Progenitor cell of endocrine pancreas (in vitro differentiated cells): ENCODE measurements at places on chromosomes 11 and 22. TPM values are rescaled to one million over a fixed set of nuclear protein-coding genes. Genes with fewer than 3 reads are reported as not detected.

DNA sequence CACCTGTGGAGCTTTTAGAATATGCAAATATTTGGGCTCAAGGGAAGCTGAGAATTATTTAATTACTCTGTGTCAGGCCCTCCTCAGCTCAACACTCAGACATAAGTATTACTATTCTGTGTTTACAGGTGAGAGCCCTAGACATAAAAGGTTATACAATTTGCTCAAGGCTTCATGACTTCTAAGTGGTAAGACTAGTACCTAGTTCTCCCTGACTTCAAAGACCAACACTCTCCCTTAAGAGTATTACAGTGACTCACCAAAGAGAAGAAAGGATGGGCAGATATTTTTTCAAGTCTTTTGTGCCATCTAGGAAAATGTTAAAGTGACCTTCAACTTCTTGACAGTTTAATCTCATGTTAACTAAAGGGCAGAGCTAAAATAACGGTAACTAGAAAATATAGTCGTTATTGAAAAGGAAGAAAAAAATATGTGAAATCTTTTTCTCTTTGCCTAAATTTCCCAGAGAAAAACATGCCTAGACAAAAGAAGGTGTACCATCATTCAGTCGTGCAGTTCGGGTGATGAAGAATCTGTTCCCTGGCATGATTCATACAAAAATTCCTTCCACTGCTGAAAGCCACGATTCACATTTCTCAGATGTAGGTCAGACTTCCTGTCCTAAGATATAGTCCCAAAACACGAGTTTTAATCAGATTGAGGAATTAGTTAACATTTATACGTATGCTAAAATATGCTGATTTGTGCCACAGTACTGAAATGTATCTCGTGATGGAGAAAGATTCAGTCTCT lies 849.1 kb upstream of the API5 start:
- no peaks in the 10 kb centered on the region for H3K4me1 ChIP-seq
- H3K4me3 ChIP-seq = no peak overlapping the region
- no peak for DNase-seq
- no peaks in the 10 kb centered on the region for H3K27me3 ChIP-seq
- no peak overlapping the region for H3K27ac ChIP-seq

GRCh38 chr22:43501878-43502277 lies 90.1 kb downstream of the MPPED1 start:
- DNase-seq = no peak
- peaks cover 6% of the 10 kb centered on the region for H3K4me1 ChIP-seq
- H3K27me3 ChIP-seq = no peaks in the 10 kb centered on the region
- no peaks in the 10 kb centered on the region for H3K36me3 ChIP-seq

DNA sequence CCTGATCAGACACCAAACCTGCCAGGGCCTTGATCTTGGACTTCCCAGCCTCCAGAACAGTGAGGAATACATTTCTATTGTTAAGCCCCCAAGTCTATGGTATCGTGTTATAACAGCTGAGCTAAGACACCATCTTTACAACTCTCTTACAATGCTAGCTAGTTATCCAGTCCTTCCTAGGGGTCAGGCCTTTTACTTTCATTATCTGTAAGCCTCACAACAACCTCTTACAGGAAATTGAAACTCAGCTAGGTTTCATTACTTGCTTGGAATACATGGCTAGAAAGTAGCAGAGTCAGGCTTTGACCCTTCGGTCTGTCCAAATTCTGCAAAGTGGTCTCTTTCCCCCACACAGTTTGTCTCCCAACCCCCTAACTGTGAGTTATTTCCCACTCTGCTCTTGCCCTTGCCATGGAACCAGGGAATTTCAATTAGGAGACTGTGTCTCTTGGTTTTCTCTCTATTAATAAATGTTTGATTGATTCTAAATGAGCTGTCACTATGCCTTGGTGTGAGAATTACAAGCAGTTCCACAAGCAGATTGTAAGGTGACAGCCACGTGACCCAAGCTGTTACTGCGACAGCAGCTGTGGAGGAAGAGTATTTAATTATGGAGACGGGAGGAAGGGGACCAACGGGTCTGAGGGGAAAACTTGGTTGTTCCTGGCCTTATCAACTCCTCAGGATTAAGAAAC lies 38.4 kb upstream of the CLMP start:
- H3K36me3 ChIP-seq = no peaks in the 10 kb centered on the region
- no peak overlapping the region for H3K27ac ChIP-seq
- peaks cover 16% of the 10 kb centered on the region for H3K27me3 ChIP-seq
- no peak overlapping the region for H3K4me3 ChIP-seq
- DNase-seq = no peak
- H3K4me1 ChIP-seq = peaks cover 2% of the 10 kb centered on the region

DNA sequence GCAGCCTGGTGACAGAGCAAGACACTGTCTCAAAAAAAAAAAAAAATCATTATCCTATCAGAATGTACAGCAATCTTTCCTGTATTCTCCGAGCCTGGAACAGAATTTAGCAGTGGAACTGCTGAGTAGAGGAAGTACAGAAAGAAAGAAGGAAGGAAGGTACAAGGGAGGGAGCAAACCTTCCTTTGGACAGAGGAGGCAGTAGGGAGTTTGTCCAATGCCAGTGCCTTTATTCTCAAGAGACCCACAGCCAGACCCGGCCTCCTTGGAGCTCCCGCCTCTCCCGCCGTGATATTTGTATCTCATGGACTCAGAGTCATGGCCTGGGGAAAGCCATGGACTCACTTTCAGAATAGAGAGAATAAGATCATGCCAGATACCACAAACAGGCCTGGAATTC lies 37.7 kb upstream of the LRRC55 start:
- H3K36me3 ChIP-seq = no peaks in the 10 kb centered on the region
- peaks cover 6% of the 10 kb centered on the region for H3K27me3 ChIP-seq
- H3K27ac ChIP-seq = no peak overlapping the region
- H3K4me1 ChIP-seq = peaks cover 2% of the 10 kb centered on the region

GRCh38 chr11:1952806-1953482 lies 5.8 kb downstream of the MRPL23 start:
- H3K27ac ChIP-seq = no peak overlapping the region
- H3K27me3 ChIP-seq = no peaks in the 10 kb centered on the region
- DNase-seq = no peak
- no peaks in the 10 kb centered on the region for H3K4me1 ChIP-seq

- H3K27ac ChIP-seq = no peak overlapping the region
- peaks cover 4% of the 10 kb centered on the region for H3K4me1 ChIP-seq
- no peak overlapping the region for H3K4me3 ChIP-seq
- peaks cover 8% of the 10 kb centered on the region for H3K27me3 ChIP-seq
- H3K36me3 ChIP-seq = no peaks in the 10 kb centered on the region
Measured at GRCh38 chr11:107722662-107723061, 10.8 kb upstream of the SLN start.

GRCh38 chr11:110955776-110956175 lies 243.5 kb upstream of the ARHGAP20 start:
- H3K4me1 ChIP-seq = peaks cover 21% of the 10 kb centered on the region
- H3K27me3 ChIP-seq = no peaks in the 10 kb centered on the region
- peak overlapping the region; percentile 23 for H3K27ac ChIP-seq

GRCh38 chr11:63534076-63534475 lies 2.5 kb upstream of the PLAAT4 start:
- H3K4me1 ChIP-seq = peaks cover 41% of the 10 kb centered on the region
- no peak overlapping the region for H3K4me3 ChIP-seq
- no peaks in the 10 kb centered on the region for H3K36me3 ChIP-seq
- no peak overlapping the region for H3K27ac ChIP-seq

DNA sequence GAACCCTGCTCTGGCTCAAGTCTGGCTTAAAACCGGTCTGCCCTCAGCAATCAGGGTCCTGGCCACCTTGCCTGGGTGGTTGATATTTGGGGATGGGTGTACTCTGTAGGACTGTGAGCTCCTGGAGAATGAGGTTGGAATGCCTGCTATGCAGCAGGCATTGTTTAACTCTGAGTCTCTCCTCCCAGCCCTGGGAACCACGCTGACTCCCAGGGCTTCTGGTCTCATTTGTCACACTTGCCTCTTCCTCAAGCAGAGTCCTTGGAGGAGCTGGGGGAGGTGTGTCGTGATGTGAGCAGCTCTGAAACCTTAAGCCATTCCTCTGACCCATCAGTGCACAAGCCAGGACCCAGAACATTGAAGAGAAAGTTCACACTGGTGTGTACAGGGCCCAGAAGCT lies 340.1 kb downstream of the MN1 start:
- peaks cover 6% of the 10 kb centered on the region for H3K27me3 ChIP-seq
- peak overlapping the region; percentile 93 for H3K27ac ChIP-seq
- H3K4me3 ChIP-seq = no peak overlapping the region
- H3K36me3 ChIP-seq = no peaks in the 10 kb centered on the region
- DNase-seq = peak; percentile 18
- peaks cover 28% of the 10 kb centered on the region for H3K4me1 ChIP-seq

DNA sequence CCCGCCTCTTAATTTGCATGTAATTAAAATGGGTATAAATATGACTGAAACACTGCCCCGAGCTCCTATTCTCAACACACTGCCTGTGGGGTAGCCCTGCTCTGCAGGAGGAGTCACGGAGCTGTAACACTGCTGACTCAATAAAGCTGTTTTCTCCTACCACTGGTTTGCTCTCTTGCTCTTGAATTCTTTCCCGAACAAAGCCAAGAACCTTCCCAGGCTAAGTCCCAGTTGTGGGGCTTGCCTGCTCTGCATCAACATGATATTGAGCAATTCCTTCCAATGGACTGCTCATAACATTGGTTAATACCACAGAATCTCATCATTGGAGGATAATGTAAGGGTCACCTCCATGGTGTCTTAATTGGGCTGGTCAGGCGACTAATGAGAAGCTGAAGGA lies 114.4 kb downstream of the FBXO7 start:
- H3K4me3 ChIP-seq = no peak overlapping the region
- DNase-seq = no peak
- peaks cover 6% of the 10 kb centered on the region for H3K4me1 ChIP-seq
- H3K36me3 ChIP-seq = no peaks in the 10 kb centered on the region

GRCh38 chr11:60954421-60954820 lies 2.4 kb upstream of the SLC15A3 start:
- peaks cover 61% of the 10 kb centered on the region for H3K27me3 ChIP-seq
- no peak overlapping the region for H3K4me3 ChIP-seq
- H3K36me3 ChIP-seq = no peaks in the 10 kb centered on the region
- H3K4me1 ChIP-seq = peaks cover 3% of the 10 kb centered on the region
- no peak for DNase-seq

GRCh38 chr22:37275622-37276021 lies 6.7 kb upstream of the CYTH4 start:
- no peak overlapping the region for H3K4me3 ChIP-seq
- no peaks in the 10 kb centered on the region for H3K4me1 ChIP-seq
- no peak overlapping the region for H3K27ac ChIP-seq
- H3K27me3 ChIP-seq = peaks cover 37% of the 10 kb centered on the region
- H3K36me3 ChIP-seq = no peaks in the 10 kb centered on the region

GRCh38 chr11:133618544-133618943 lies 86.2 kb upstream of the OPCML start:
- no peaks in the 10 kb centered on the region for H3K36me3 ChIP-seq
- H3K4me1 ChIP-seq = peaks cover 1% of the 10 kb centered on the region

DNA sequence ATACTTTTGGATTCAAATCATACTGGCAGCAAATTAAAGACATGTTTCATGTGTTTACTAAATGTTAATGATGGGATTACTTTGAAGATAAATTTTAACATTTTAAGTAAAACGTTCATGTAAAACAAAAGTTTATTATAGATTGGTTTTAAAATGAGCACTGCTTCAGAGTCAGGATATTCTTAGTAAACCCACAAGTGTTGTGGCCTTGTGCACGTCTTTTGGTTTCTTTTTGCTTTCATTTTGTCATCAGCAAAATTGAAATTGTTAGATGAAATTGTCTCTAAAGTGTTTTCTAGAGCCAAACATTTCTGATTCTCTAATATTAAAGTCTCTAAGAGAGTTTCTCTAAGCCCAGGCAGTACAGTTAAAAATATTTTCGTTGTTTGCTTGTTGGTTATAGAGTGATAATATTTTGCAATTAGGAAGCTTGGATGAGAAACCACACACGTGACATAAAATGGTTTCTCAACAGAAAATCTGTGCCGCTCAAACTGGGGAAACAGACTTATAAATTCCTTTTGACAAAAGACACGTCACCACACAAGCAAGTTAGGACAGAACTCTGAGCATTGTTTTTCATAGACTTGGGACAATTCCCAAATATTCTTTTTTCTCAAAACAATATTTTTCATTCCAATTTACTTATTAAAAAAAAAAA lies 164.4 kb downstream of the TEAD1 start:
- H3K27me3 ChIP-seq = no peaks in the 10 kb centered on the region
- no peak for DNase-seq
- peaks cover 12% of the 10 kb centered on the region for H3K36me3 ChIP-seq
- no peak overlapping the region for H3K27ac ChIP-seq
- peaks cover 42% of the 10 kb centered on the region for H3K4me1 ChIP-seq

DNA sequence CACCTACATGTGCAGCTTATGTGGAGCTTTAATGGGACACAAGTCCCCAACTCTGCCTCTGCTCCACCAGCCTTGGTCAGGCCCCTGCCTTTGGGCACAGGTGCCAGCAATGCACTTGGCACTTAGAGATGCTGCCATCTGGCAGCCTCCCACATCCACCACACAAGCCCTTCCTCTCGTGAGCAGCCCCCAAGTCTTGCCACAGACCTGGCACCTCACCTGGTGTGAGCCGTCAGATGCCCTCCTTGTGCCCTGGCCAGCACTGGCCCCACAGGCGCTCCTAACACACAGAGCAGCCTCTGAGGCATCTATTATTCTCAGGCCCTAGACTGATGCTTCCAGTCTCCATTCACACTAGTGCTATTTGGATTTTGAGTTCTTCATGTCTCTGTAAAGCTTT lies 24.5 kb upstream of the SERPIND1 start:
- peaks cover 12% of the 10 kb centered on the region for H3K36me3 ChIP-seq
- H3K4me3 ChIP-seq = no peak overlapping the region
- DNase-seq = no peak
- no peaks in the 10 kb centered on the region for H3K4me1 ChIP-seq
- H3K27me3 ChIP-seq = no peaks in the 10 kb centered on the region

- no peaks in the 10 kb centered on the region for H3K27me3 ChIP-seq
- H3K4me3 ChIP-seq = no peak overlapping the region
- DNase-seq = no peak
Measured at GRCh38 chr11:79054636-79055035, 386.2 kb downstream of the TENM4 start.

DNA sequence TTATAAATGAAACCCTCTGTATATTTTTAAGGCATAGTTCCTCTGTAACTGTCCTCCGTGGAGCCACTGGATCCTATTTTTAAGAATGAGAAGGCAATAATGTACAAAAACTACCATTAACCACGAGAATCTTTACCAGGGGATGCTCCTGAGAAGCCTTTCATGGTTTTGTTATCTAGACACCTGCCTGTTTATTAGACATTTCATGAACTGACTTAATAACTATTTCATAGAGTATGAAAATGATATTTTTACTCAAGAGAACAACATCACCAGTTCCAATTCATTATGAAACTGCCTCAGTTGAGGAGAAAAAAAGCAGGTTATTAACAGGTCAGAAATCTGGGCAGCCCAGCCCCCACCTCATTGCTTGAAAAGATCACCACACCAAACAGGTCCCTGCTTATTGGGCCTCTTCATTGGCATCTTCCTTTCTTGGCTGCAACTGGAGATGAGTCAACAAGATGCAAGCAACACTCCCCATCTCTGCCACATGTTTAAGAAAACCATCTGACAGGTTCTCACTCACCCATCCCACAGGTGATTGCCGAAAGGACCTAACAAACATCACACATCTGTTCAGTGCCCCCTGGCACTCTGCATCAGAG lies 27.8 kb downstream of the ETS1 start:
- H3K4me1 ChIP-seq = no peaks in the 10 kb centered on the region
- H3K27me3 ChIP-seq = peaks cover 87% of the 10 kb centered on the region
- DNase-seq = no peak
- no peak overlapping the region for H3K4me3 ChIP-seq
- no peaks in the 10 kb centered on the region for H3K36me3 ChIP-seq

SAA4 gene
- total RNA-seq = not detected in 2 replicates

NECTIN1 gene
- 42.1 and 44.8 TPM in 2 replicates for total RNA-seq

ZPR1 gene
- total RNA-seq = 48.6 TPM in 2 replicates

RFPL1 gene
- total RNA-seq = 0.22 TPM in 1 of 2 replicates, not detected in the other

EPS8L2 gene
- 100.0 and 111 TPM in 2 replicates for total RNA-seq

DDX6 gene
- 181 and 188 TPM in 2 replicates for total RNA-seq

ACTN3 gene
- 0.43 and 0.44 TPM in 2 replicates for total RNA-seq

BATF2 gene
- total RNA-seq = 0.53 and 0.58 TPM in 2 replicates
